Fibroblast of skin of scalp (primary cell): ENCODE measurements at places on chromosomes 7 and 10.

GRCh38 chr10:19572056-19572455, 244.2 kb upstream of the PLXDC2 start:
- no peak for DNase-seq

GRCh38 chr10:60351191-60351853, 38.4 kb downstream of the ANK3 start:
- DNase-seq = no peak

- DNase-seq = peak; percentile 55
Observed at GRCh38 chr7:128841921-128842673, 11.9 kb downstream of the FLNC start.

- DNase-seq = peak; percentile 34
Observed at GRCh38 chr10:44463511-44464121, 78.7 kb upstream of the CXCL12 start.

GRCh38 chr10:93096901-93097300, 23.2 kb downstream of the CYP26A1 start:
- no peak for DNase-seq

DNA sequence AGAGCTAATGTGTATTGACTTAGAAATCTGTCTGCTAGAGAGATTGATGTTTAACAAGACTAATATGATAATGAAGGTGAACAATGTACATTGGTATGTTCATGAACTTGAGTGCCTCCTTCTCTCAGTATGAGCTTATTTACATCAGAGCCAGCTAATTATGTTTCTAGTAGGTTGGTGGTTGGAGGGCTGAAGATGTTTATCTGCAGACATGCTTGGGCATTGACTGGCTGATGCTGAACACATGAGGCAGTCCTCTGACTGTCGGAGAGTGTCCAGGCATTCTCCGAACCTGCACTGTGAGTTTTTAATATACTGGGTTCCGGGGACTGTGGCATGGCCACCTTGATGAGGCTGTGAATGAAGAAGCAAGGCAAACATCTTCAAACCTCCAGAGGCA, 47.5 kb downstream of the BMPER start:
- DNase-seq = no peak

DNA sequence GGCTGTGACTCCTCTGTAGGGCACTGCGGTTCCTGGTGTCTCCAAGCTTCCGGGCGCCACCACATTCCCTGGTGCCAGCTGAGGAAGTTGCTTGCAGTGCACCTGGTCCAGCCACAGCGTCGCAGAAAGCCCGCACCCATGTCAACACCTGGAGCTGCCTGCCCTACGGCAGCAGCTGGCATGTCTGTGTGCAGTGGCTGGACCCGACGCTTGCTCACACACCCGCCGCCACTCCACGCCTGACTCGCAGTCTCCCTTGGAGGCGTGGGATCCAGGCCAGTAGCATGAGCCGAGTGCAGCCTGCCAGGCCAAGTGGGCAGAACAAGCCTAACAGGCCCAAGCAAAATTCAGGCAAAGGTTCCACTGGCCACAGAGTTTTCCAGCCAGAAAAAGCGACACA, 118.1 kb upstream of the PHF14 start:
- DNase-seq = no peak

GRCh38 chr10:121664671-121665070, 66.4 kb upstream of the FGFR2 start:
- DNase-seq = no peak

DNA sequence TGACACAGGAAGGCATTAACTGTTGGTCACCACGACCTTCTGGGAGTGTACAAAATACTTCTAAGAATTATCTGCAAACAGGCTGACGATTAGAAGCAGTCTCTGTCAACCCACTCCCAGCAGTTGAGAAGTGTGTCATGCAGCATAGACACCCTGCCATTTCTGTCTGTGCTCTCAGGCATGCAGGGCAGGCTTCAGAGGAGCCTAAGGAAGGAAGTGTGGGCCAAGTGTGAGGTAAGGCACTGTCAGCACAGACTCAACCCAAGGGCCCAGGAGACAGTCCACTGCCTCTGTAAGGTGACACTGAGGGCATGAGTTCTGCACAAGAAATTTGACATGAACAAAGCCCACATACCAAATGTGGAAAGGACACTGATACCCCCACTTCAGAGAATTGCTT, 109.0 kb upstream of the VIPR2 start:
- no peak for DNase-seq

- DNase-seq = no peak
Observed at GRCh38 chr7:75849573-75849972, 29.3 kb upstream of the RHBDD2 start.
